Stimulated activated naive CD4-positive, alpha-beta T cell (primary cell): ENCODE measurements at places on chromosomes 5 and 9.

GRCh38 chr9:117411547-117411946, 3.3 kb downstream of the ASTN2 start:
- no peak for DNase-seq

- DNase-seq: no peak
Measured at GRCh38 chr9:123299558-123300126, 31.3 kb upstream of the STRBP start.

GRCh38 chr5:170296935-170297588, 515 bp downstream of the LCP2 start:
- no peak for DNase-seq

DNA sequence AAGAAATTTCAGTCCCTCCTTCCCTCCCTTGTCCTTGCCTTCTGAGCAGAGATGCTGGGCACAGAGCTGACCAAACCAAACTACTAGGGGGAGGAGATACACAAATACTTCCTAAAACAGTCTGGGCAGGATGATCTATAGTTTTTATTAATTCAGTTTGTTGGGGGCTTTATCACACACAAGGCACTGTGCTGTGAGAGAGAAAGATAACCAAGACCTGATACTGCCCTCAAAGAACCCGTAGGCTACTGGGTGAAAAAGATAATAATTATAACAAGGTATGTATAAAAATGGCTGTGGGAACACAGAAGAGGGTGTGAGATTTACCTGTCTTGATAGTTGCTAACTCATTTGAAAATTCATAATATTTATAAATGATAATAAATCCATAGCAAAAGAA, 354.7 kb downstream of the NDUFS4 start:
- DNase-seq: no peak

GRCh38 chr5:102666164-102666946, 88.8 kb upstream of the PAM start:
- no peak for DNase-seq

DNA sequence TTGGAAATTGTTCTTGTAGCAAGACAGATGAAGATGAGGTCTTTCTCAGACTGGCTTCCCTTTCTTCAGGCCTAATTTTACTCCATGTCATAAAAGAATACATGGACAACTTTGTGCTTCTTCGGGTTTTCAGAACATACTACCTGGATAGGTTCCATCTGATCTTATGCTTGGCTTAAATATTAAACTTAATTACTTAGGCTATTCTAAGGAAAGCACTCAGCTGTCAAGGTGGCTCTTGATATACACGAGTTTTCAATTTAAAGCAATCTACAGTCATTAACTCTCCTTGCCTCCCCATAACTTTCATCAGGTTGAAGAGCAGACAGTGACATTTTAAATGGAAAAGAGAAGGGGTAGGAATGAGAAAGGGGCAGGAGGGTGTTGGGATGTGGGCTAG, 9.5 kb upstream of the PPP3R2 start:
- DNase-seq: no peak

DNA sequence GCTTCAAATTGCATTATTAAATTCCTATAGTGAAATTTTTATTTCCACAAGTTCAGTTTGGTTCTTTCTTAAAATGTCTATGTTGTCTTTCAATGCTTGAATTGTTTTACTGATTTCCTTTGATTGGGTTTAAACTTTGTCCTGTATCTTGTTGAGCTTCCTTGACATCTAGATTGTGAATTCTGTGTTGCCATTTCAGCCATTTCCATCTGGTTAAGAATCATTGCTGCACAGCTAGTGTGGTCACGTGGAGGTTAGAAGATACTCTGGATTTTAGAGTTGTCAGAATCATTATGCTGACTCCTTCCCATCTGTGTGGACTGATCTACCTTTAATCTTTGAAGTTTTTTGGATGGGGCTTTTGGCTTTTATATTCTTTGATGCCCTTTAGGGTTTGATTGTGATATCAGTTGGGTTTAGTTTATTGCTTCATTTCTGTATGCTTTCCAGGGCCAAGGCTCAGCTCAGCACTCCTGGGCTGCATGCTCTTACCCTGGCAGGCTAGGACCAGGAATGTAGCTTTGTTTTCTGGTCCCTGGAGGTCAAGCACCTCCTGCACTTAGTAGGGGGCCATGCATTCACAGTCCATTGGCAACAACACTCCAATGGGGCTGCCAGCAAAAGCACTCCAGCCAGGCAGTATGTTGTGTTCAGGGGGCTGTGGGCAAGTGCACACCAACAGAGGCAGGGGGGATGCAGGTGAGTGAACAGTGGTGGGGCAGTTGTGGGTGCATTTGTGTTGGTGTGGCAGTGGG, 141.4 kb downstream of the PRR16 start:
- no peak for DNase-seq

DNA sequence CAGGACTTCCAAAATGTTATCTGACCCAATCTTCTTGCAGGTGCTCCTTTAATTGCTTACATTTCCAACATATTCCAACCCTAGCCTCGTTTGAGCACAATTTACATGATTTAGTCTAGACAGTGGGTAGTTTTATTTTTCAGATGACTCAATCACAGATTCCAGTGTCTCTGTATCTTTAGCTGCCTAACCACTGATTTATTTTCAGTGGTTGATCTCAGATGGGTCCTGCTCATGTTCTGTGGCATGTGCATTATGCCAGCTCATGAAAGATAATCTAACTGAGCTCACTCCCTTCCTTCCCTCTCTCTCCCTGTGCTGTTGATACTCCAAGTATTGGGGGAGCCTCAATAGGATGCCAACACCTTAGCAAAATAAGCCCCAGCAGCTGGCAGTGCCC, 106.1 kb upstream of the ICE1 start:
- no peak for DNase-seq

DNA sequence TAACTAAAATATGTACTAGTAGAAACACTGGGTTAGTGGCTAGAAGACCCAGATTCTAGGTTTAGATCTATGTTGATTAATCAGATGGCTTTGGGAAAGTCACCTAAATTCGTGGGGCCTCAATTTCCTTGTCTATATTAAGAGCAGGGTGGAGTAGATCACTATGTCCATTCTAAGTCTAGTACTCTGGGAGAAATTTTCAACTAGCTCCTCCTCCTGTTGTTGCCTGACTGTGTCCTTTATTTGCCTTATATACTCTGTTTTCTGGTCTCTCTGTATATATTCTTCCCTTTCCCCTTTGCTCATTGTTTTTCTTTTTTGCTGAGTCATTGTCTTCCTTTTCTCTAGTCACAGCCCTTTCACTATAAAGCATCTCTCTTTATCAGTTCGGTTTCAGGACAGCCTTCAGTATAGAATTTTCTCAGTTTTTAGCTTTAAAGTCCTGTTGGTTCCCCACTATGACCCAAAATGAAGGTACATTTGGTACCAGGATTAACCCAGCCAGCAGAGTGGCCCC, 44.5 kb upstream of the CDH6 start:
- no peak for DNase-seq

DNA sequence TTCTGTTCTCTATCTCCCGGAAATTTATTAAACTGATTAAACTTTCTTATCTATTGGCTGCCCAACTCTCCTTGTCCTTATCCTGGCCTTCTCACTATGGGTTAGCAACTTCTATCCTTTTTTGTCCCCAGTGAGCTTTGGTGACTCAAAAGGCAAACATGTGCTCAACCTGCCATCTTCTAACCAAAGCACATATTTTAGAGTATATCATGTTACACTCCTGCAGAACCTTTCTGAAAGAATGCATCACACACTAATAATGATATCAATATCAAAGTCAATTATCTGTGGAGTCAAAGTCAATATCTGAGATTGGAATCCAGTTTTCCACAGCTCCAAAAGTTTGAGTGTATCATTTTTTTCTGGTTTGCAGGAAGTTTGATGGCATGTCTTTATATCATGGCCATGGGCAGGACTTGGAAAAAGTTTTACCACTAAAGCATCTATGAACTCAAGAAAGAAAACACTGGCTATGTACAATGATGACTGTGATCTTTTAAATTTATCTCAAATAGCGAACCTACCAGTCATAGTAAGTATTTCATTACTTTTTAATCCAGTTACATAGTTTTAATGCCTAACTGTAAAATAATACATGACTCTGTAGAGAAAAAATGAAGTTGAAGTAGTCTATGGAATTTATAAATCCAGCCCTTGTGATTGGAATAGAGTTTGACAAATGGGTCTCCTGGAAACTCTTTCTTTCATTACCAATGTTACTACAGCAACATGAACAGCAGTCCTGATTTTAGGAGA, 166.8 kb downstream of the DROSHA start:
- no peak for DNase-seq

DNA sequence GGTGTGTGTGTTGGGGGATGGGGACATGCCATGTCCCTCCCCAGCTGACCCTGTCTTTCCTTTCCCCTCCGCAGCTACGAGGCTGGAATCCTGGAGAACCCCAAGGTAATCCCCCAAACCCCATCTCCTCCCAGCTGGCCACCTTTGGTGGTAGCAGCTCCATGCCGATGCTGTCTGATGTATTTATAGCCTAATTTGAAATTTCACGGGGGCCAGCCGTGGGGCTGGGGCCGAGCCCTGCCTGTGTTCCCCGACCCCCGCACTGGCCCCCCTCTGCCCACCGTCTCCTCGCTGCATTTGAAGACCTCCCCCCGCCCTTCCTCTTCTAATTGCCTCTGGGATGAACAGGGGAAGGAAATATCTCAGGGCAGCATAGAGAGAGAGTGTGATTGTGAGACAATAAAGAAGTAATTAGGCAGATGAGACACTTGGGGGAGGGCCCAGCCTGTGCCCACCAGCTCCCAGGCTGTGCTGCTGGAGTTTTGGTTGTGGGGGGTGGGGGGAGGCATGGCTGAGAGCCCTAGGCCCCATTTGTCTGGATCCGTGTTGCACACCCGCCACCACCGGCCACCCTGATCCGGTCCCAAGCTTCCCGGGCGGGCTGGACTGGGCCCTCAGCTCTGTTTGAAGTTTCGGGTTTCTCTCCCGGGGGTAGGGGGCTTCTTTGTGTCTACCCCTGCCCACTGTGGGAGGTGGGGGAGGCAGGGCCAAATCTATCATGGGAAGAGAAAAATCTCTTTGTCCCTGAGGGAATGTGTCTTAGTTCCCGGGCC, 26.8 kb downstream of the ASS1 start:
- no peak for DNase-seq

- DNase-seq: no peak
Measured at GRCh38 chr5:66337626-66338226, 193.6 kb downstream of the SREK1 start.

- no peak for DNase-seq
Measured at GRCh38 chr9:100674419-100675122, 96.7 kb downstream of the CAVIN4 start.

- DNase-seq: no peak
Measured at GRCh38 chr5:124795829-124796228, 49.4 kb upstream of the ZNF608 start.

DNA sequence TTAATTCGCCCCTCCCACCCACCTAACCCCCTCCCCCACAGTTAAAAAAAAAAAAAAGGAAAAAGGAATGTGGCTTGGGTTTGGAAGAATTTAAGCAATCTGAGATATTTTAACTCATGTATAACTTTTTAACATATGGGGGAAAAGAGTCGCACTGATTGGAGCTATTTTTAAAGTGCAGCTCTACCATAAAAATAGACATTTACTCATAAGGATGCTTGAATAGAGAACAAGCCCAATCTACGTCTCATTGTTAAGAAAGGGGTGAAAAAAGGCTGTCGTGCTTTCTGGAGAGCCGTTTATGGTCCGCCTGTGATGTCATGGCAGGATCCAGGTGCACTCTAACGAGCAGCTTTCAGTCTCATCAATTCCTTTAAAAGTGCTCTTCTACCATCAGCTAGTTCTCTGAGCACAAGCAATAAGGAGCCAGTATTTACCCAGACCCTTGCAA, 142.4 kb downstream of the ELAVL2 start:
- no peak for DNase-seq

DNA sequence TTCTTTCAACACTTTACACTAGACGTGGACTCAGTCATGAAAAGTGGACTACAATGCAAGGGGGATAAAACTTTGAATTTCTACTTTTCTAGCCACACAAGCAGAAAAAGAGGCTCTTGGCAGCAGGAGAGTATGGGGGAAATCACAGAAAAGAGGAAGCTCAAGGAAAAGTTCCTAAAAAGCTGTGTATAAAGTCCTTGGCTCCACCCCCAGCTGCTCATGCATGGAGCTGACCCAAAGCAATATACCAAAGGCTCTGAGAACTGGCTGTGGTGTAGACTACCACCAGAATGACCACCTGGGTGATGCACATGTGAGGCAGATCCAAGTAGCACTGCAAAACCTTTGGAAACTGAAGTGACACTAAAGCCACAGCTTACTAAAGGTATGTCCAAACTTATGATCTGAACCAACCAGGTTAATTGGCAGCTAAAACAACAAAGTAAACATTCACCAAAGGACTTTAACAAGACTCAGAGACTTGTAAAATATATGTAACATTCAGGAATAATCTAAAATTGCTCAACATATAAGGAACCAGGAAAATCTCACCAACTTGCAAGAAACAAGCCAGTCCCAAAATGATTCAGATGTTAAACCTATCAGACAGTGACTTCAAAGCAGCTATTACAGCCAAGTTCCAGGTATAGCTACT, 55.5 kb upstream of the RASGRF2 start:
- no peak for DNase-seq

DNA sequence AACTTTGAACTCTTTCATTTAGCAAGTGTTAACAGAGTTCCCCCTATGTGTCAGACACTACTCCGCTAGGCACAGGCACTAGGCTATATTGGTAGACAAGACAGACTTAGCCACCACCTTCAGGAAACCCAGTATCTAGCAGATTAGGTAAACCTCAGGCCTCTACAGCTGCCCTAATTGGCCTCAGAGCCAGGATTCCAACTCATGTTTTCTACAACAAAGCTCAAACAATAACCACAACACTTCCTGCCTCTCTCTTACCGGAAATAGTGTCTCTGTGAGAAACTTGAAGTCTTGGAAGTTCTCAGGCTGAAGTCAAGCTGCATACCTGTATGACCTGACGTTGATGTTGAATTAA, 116.6 kb upstream of the SLC44A1 start:
- peak; percentile 88 for DNase-seq
